ENCODE measurements at places on chromosomes 7 and 10. TPM values are rescaled to one million over a fixed set of nuclear protein-coding genes. Genes with fewer than 3 reads are reported as not detected.

- no peak for DNase-seq
Observed at GRCh38 chr10:104337521-104337984, 712 bp downstream of the ITPRIP start.

DNA sequence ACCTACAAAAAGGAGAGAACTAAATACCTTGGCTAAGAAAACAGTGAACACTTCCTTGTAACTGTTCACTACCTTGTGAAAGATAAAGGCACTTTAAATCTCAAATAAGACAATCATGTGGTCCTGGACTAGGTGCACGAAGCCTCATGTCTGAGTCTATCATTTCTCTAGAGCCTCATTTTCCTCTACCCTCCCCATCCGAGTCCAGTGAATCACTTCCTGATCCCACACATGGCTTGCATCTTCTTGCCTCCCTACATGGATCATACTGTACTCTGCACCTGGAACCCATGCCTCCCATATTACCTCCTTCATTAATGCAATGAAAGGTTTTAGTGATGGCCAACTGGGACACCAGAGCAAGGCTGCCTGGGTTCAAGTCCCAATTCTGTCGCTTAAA is 34.5 kb downstream of the SNX10 start:
- DNase-seq = no peak

GRCh38 chr10:96366508-96366907 is 7.7 kb upstream of the OPALIN start:
- no peak for DNase-seq

DNA sequence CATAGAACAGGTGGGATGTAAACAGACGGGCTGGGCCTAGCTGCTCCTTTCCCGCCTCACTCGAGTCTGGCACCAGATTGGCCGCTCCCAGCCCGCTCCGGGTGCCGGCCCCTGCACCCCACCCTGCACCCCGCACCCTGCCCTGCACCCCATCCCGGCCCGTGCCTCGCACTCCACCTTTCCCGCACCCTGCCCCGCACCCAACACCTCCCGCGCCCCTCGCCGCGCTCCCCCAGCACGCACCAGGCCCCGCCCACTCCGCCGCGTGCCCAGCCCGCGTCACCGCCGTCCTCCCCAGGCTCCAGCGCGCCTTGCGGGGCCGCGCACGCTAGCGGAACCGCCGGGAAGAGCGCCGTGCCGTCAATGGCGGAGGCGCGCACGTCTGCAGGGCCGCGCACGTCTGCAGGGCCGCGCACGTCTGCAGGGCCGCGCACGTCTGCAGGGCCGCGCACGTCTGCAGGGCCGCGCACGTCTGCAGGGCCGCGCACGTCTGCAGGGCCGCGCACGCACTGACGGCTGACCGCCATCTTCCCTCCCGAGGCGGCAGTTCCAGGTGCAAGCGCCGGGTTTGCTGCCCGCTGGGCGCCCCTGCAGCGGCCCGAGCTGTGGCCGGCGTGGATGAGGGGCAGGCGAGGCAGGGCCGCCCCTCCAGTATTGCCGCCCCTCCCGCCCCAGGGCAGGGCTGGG is at the start of gene UBE3C:
Gene UBE3C (plus strand): TSS at position 503 of the 687 bp plus-strand sequence. CDS start 347 bp downstream, outside the sequence.
- peak; percentile 97 for DNase-seq

GRCh38 chr7:99422186-99422585 is 13.4 kb downstream of the BUD31 start:
- DNase-seq = no peak

DNA sequence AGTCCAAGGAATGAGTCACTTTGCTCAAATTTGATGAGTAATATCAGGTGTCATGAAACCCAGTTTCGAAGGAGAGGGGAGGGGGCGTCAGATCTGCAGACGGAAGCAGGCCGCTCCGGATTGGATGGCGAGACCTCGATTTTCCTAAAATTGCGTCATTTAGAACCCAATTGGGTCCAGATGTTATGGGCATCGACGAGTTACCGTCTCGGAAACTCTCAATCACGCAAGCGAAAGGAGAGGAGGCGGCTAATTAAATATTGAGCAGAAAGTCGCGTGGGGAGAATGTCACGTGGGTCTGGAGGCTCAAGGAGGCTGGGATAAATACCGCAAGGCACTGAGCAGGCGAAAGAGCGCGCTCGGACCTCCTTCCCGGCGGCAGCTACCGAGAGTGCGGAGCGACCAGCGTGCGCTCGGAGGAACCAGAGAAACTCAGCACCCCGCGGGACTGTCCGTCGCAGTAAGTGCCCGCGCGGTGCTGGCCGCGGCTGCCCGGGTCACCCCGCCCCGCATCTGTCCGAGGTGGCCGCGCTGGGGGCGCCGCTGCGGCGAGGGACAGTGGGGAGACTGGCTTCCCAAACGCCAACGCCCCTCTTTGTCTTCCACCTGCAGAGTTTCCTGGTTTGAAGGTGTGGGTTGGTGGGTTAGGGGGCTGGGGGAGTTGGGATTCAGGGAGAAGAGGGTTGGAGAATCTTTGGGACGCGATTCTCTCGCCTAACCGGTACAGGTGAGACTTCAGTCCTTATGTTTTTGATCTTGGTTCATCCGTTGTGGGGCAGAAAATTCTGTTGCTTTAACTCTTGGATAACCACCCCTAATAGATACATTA is at the start of gene TAC1:
Gene TAC1 (plus strand): TSS at position 351 of the 829 bp plus-strand sequence. CDS start 527 bp downstream, outside the sequence.
- DNase-seq = no peak

DNA sequence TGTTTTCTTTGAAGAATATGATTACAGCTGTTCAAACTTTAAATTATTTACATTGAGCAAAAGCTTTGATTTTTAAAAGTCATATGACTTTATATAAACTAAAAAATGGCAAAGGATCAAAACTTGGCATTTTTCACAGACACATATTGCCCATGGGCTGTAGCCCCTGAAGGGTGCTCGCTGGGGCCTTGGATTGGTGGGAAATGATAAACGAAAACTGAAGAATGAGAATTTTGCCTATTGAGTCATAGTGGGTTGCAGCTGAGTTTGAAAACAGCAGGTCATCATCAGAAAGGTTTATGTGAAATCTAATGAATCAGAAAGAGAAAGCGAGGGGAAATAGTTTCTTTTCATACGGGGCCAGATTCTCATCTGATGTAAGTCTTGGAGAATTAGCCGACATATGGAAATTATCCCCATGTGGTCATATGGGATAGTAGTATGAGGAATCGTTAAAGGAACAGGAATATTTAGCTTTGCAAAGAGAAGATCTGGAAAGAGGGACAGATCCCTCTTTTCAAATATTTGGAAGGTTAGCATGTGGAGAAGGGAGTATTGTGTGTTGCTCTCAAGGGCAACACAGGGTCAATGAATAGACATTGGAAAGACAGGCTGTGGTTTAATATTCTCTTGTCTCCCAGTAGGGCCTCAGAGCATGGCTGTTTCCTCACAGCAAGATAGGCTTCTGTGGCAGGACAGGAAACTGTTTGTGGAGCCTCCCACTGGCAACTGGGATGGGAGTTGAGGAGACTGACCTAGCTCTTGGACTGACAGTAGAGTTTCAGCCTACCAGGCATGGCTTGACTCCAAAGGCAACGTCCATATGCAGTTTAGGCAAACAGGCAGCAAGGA is 119.0 kb downstream of the FZD1 start:
- DNase-seq = no peak

- peak; percentile 43 for DNase-seq
Observed at GRCh38 chr7:139494835-139495579, 11.5 kb upstream of the KLRG2 start.

GRCh38 chr10:22737587-22737986 is 23.2 kb upstream of the PIP4K2A start:
- no peak for DNase-seq

- no peak for DNase-seq
Observed at GRCh38 chr7:28069807-28070206, 110.8 kb downstream of the JAZF1 start.

- no peak for DNase-seq
Observed at GRCh38 chr10:21060626-21061025, 163.5 kb upstream of the NEBL start.

GRCh38 chr7:104962781-104963180 is 51.2 kb upstream of the KMT2E start:
- no peak for DNase-seq

DNA sequence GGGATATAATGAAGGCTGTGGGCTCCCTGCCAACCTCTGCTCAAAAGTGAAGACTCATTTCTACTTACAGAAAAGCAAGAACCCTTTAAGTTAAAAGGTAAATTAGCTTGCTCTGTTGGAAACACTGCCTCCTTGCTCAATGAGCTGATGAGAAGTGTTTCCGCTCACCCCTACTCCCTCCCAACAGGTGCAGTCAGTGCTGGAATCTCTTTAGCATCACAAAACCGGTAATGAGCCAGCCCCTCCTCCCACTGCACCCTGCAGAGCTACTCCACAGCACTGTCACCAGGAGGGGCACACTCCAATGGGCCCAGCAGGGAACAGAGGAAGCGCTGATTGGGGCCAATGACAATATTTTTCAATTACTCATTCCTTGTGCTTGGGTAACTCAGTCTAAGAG is 262.5 kb downstream of the TCERG1L start:
- no peak for DNase-seq

- no peak for DNase-seq
Observed at GRCh38 chr7:32072397-32072796, 2.2 kb upstream of the PDE1C start.

- no peak for DNase-seq
Observed at GRCh38 chr7:78438433-78438832, 639.9 kb downstream of the PHTF2 start.

- DNase-seq = no peak
Observed at GRCh38 chr7:98562381-98562823, 54.7 kb upstream of the NPTX2 start.

DNA sequence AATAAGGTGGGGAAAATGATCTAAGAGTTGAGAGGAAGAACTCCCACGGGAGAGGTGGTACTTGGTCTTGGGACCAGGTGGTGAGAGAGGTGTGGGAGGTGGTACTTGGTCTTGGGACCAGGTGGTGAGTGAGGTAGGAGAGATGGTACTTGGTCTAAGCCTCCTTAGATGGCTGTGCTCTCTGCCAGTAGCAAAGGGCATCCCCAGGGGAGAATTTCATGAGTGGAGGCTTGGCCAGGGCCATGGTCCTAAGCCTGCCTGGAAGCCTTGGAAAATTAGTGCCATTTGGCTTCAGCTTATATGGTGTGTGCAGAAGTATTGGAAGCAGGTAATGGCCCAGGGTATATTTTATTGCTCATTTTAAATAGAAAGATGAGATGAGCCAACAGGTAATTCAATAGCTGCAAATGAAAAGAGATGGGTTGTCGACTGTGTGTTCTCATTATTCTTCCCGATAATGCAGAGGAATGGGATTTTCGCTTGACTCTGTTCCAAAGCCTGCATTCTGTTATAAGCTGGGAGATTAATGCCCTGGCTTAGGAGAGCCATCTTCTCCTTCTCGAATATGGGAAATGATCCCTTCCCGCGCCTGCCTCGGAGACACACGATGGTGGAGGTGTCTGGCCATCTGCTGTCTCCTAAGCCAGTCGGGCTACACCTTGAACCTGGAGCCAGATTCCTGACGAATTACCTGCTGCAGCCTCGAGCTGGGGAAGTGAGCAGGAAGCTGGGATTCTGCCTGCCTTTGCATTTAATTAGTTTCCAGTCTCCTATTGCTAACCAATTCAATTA is 287.8 kb downstream of the GALNT17 start:
- no peak for DNase-seq

- no peak for DNase-seq
Observed at GRCh38 chr7:83837683-83838082, 188.7 kb upstream of the SEMA3E start.

- DNase-seq = no peak
Observed at GRCh38 chr7:118152149-118152548, 31.8 kb upstream of the LSM8 start.

GRCh38 chr7:24907311-24907886 is 72.6 kb downstream of the OSBPL3 start:
- DNase-seq = no peak

- no peak for DNase-seq
Observed at GRCh38 chr7:158365267-158365666, 222.4 kb downstream of the PTPRN2 start.

- DNase-seq = no peak
Observed at GRCh38 chr7:102253066-102253972, 33.3 kb upstream of the SH2B2 start.

- no peak for DNase-seq
Observed at GRCh38 chr10:133515471-133515870, 11.7 kb upstream of the CYP2E1 start.

DNA sequence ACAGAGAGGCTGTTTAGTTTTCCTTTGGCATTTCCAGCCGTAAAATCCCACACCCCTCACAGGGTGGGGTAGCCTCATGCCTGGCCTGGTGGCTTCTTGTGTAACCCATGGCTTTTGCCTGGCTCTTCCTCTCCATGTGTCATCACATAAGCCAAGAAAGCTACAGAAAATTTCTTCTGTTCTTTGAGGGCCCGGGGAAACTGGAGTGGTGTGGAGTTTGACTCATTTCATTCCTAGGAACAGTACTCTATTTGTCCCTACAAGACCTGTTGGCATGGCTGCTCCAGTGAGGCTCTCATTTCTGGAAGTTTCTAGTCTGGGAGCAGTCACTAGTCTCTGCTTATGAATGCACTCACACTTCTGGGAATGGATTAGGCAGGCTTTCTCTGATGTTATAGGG is 523.9 kb downstream of the SUGCT start:
- DNase-seq = no peak

GRCh38 chr7:48837266-48837665 is 87.1 kb upstream of the CDC14C start:
- DNase-seq = no peak

DNA sequence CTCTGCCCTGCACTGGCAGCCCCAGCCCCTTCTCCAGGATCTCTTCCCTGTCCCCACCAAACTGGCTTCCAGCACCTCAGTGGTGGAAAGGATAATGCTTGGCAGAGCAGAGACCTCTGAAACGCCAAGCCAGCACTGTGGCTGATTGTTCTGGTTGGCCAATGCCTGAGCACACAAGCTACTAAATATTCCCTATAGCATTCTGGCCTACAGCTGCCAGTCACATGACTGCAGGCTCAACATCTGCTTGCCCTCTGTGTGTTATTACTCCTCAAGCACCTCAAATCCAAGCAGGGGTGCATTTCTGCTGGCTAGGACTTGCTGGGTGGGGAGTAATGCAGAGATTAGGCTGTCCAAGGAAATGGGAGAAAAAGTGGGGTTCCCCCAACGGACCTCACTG is 6.1 kb downstream of the TBATA start:
- no peak for DNase-seq

GRCh38 chr10:131824371-131825149 is 76.2 kb upstream of the PPP2R2D start:
- peak; percentile 17 for DNase-seq

Gene MEIG1
- 0.88 TPM for total RNA-seq

Gene PHKG1
- 2.4 TPM for total RNA-seq

Gene NPC1L1
- total RNA-seq = 0.11 TPM

Gene ZNF33A
- 40.1 TPM for total RNA-seq

Gene CISD1
- 23.9 TPM for total RNA-seq

Gene CUL2
- 35.4 TPM for total RNA-seq

Gene IGF2BP3
- total RNA-seq = 0.37 TPM

Gene JAKMIP3
- 0.17 TPM for total RNA-seq

Gene WNT8B
- total RNA-seq = 0.54 TPM

Gene KIAA1549
- total RNA-seq = 1.1 TPM

Gene ORC5
- 20.8 TPM for total RNA-seq

Gene ZNF862
- total RNA-seq = 44.1 TPM

Gene AOC1
- not detected for total RNA-seq

Gene PDE1C
- total RNA-seq = not detected

Measured in activated naive CD8-positive, alpha-beta T cell treated with anti-CD3 and anti-CD28 coated beads, Interleukin-2, amount 10 ng/mL, durations not matched to agents 7 days and 5 days (primary cell).